ENCODE measurements at places on chromosomes 6 and 20. TPM values are rescaled to one million over a fixed set of nuclear protein-coding genes. Genes with fewer than 3 reads are reported as not detected.

- H3K27me3 ChIP-seq = no peaks in the 10 kb centered on the region
- H3K4me1 ChIP-seq = peaks cover 81% of the 10 kb centered on the region
- peak overlapping the region; percentile 42 for H3K27ac ChIP-seq
- peaks cover 31% of the 10 kb centered on the region for H3K36me3 ChIP-seq
- H3K4me3 ChIP-seq = no peak overlapping the region
- no peak for DNase-seq
These were observed 10.0 kb downstream of the SNX5 start for GRCh38 chr20:17958373-17959256.

DNA sequence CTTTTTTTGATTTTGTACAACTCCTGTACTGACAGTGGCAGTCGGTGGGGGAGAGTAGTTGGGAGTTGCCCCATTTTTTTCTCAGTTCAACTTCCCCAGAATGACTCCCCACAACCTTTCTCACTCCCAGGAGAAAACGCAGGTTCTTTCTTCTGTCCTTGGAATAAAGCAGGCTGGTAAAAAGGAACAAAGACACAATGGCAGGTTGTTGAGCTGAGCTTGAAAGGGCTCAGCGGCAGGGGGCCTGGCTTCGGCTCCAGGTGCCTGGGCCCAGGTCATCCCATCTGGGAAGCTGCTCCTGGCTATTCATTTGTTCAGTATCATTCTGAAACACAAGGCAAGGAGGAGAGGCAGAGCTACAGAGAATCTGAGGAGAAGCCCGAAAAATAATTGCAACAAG is 46.2 kb downstream of the PROKR2 start:
- no peaks in the 10 kb centered on the region for H3K27me3 ChIP-seq
- DNase-seq = no peak
- no peaks in the 10 kb centered on the region for H3K4me1 ChIP-seq

- peaks cover 31% of the 10 kb centered on the region for H3K4me1 ChIP-seq
- DNase-seq = no peak
- no peaks in the 10 kb centered on the region for H3K27me3 ChIP-seq
- H3K36me3 ChIP-seq = no peaks in the 10 kb centered on the region
- no peak overlapping the region for H3K27ac ChIP-seq
These were observed 18.9 kb downstream of the MAN1A1 start for GRCh38 chr6:119330520-119331113.

DNA sequence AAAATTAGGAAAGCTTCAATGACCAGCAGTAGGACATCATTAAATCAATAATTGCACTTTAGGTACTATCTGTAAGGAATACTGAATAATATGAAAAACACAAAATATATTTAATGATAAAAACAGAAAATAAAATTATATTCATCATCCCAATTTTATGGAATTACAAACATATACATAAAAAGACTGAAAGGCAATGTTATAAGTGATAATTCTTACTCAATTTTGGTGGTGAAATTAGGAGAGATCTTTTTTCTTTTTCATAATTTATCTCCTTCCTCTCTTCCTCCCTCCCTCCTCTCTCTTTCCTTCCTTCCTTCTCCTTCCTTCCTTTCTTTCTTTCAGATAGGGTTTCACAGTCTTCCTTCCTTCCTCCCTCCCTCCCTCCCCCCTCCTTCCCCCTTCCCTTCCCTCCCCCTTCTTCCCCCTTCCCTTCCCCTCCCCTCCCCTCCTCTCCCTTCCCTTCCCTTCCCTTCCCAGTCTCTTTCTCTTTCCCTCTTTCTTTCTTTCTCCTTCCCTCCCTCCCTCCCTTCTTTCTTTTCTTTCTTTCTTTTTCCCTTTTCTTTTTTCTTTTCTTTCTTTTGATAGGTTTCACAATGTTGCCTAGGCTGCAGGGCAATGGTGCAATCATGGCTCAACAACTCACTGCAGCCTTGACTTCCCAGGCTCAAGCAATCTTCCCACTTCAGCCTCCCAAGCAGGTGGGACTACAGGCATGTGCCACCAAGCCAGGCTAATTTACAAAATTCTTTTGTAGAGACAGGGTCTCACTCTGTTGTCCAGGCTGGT is 36.8 kb downstream of the RSPH3 start:
- no peak overlapping the region for H3K4me3 ChIP-seq
- no peaks in the 10 kb centered on the region for H3K36me3 ChIP-seq
- no peaks in the 10 kb centered on the region for H3K4me1 ChIP-seq
- no peak overlapping the region for H3K27ac ChIP-seq
- H3K27me3 ChIP-seq = no peaks in the 10 kb centered on the region

- no peaks in the 10 kb centered on the region for H3K36me3 ChIP-seq
- H3K4me1 ChIP-seq = no peaks in the 10 kb centered on the region
- H3K4me3 ChIP-seq = no peak overlapping the region
- no peak overlapping the region for H3K27ac ChIP-seq
- H3K27me3 ChIP-seq = no peaks in the 10 kb centered on the region
These were observed 160.5 kb downstream of the RNASET2 start for GRCh38 chr6:166795879-166796278.

DNA sequence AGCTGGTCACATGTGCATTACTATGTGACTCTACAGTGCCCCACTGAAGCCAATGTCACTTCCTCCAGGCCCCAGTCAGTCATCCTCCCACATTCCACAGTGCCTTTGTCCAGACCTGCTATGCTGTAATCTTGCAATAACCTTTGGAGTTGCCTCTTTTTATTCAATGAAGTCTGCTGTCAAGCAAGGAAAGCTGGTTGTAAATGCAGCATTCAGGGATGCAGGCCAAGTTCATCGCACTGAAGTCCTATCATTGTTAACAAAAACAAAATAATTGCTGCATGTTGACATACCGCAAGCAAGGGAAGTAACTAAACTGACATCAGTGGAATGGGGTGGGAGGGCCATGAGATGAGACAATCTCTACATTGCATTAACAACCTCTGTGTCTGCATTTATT is 131.2 kb upstream of the CDYL start:
- no peaks in the 10 kb centered on the region for H3K36me3 ChIP-seq
- H3K27ac ChIP-seq = no peak overlapping the region
- H3K4me3 ChIP-seq = no peak overlapping the region
- H3K27me3 ChIP-seq = no peaks in the 10 kb centered on the region

- no peak for DNase-seq
- H3K4me3 ChIP-seq = no peak overlapping the region
- peaks cover 12% of the 10 kb centered on the region for H3K27me3 ChIP-seq
These were observed 44.1 kb downstream of the PREX1 start for GRCh38 chr20:48783533-48784272.

DNA sequence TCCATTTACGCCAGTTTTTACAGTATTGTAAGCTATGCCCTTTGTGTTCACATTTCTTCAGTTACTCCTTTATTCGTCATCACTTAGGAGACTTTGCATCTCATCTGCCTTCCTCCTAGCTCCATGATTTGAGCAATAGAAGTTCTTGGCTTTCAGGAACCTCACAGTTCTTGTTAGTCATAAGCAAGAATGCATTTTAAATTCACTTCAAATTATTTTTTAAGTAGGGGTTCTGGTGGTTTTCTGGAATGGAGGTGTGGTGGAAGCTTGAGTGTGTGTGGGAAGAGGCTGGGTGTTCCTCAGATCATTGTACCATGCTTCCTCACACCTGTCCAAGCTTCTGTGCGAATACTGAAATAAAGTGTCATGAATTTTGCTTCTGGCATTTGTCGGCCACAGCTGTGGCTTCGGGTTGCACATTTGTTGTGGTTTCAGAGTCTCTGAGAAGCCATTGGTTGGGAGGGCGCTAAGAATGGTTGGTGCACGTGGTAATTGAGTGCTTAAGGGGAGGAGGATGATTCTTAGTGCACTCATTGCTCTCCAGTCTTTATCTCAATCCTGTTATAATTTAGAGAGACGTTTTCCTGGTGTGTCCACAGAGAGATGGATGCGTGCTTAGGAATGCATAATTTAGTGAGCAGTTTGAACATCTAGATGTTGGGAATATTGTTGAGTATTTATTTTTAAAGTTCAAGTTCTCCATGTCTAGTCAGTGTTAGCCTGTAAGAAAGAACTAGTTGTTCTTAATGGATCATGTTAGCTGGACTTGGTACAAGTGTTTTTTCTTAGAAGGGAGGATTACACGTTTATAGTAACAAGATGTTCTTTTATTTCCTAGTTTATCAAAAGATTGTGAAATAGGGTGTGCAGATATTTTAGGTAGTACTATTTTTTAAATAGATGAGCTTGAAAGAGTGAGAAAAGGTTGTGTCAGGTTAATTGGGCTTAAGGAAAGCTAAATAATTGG is 31.9 kb downstream of the FOXO3 start:
- H3K36me3 ChIP-seq = no peaks in the 10 kb centered on the region
- H3K4me3 ChIP-seq = no peak overlapping the region
- peaks cover 100% of the 10 kb centered on the region for H3K4me1 ChIP-seq
- H3K27ac ChIP-seq = peak overlapping the region; percentile 92
- no peaks in the 10 kb centered on the region for H3K27me3 ChIP-seq

GRCh38 chr20:745683-746301 is 22.5 kb downstream of the SLC52A3 start:
- H3K4me1 ChIP-seq = no peaks in the 10 kb centered on the region
- no peak overlapping the region for H3K27ac ChIP-seq
- no peaks in the 10 kb centered on the region for H3K36me3 ChIP-seq
- H3K4me3 ChIP-seq = no peak overlapping the region
- no peaks in the 10 kb centered on the region for H3K27me3 ChIP-seq

DNA sequence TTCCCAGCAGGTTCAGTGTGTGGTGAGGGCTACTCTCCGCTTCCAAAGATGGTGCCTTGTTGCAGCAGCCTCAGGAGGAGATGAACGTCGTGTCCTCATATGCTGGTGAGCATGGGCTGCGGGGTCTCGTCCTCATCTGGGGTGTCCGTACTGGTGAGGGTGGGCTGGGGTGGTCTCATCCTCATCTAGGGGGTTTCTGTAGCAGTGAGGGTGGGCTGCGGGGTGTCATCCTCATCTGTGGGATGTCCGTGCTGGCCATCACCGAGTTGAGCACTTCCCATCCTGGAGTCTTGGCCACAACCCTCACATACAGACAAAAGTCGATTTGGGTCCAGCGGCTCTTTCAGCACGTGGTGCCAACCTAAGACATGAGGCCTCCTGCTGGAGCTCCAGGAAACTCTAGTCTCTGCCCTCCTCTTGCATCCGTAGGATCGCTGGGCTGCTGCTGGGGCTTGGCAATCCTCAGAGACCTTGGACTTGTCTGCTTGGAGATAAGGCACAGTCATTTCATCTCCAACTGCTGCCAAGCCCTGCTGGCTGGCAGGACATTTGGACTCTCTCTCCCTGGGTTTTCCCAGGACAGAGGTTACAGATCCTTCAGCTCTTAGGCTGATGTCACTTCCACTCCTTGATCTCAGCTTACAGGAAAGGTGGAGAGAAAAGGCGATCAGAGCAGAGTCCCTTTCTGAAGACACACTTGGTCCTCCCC is 160.4 kb downstream of the PACRG start:
- no peaks in the 10 kb centered on the region for H3K36me3 ChIP-seq
- no peaks in the 10 kb centered on the region for H3K4me1 ChIP-seq
- no peak overlapping the region for H3K4me3 ChIP-seq
- DNase-seq = no peak
- H3K27ac ChIP-seq = no peak overlapping the region

DNA sequence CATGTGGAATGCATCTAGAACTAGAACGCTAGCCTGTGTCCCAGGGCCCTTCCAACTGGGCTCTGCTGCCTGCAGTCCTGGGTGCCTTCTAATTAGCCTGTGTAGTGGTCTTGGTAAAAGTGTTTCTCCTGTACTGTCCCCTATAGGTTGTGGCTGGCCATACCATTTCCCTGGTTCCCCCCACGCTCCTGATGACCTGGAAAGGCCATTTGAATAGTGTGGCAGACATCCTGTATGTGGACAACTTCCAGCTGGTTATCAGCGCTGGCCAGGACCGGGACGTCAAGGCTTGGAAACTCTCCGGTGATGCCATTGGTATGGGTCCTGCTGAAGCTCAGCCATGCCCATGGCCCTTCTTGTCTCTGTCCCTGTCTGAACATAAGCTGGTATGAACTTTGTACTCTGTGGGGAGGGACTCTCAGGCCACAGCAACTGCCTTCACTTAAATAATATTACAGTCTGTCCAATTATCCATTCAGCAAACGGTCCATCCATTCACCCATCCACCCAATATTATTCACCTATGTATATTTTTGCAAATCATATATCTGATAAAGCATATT is 60.7 kb downstream of the SUN5 start:
- no peak for DNase-seq
- no peak overlapping the region for H3K4me3 ChIP-seq
- H3K4me1 ChIP-seq = no peaks in the 10 kb centered on the region

- DNase-seq = no peak
- no peak overlapping the region for H3K4me3 ChIP-seq
- peaks cover 26% of the 10 kb centered on the region for H3K27me3 ChIP-seq
- H3K36me3 ChIP-seq = no peaks in the 10 kb centered on the region
These were observed 78.1 kb downstream of the GRM4 start for GRCh38 chr6:34067814-34068213.

DNA sequence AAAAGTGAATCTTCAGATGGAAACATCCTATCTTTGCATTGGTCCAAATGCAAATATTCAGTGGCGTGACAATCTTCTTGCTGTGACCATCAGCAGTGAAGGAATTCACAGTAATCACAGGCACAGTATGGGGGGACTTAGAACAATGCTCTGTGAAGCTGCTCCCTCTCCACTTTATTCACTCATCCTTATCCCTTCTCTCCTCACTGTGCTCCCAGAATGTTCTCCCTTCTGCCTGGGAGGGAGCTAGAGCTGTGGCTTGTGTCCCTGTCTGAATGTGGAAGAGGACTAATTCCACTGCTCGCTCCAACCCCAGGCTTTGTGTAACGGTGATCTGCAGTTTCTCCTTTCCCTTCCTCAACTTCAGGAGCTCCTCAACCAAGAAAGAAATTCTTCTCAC is 243.7 kb downstream of the ALDH8A1 start:
- no peak overlapping the region for H3K27ac ChIP-seq
- H3K36me3 ChIP-seq = no peaks in the 10 kb centered on the region
- H3K4me1 ChIP-seq = peaks cover 10% of the 10 kb centered on the region
- no peak overlapping the region for H3K4me3 ChIP-seq
- no peaks in the 10 kb centered on the region for H3K27me3 ChIP-seq

GRCh38 chr20:667351-668034 is 8.1 kb downstream of the SCRT2 start:
- peaks cover 84% of the 10 kb centered on the region for H3K27me3 ChIP-seq
- no peaks in the 10 kb centered on the region for H3K36me3 ChIP-seq
- peak; percentile 81 for DNase-seq
- no peak overlapping the region for H3K4me3 ChIP-seq
- H3K27ac ChIP-seq = no peak overlapping the region
- H3K4me1 ChIP-seq = no peaks in the 10 kb centered on the region

DNA sequence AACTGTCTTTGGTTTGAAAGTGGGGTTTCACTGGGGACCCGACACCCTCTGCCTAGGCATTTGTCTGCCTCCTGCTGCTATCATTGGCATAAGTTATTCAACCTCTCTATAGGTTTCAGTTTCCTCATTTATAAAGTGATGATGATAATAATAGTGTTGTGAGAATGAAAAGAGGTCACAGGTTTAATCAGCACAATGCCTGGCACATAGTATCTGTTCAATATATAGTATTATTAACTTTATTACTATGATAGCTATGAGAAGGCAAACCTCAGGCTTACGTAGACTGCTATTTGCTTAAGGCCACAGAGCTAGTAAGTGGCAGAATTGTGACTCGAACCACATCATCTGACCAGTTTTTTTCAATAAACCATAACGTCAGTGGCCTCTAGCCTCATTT is 256.8 kb downstream of the CDKAL1 start:
- no peak overlapping the region for H3K4me3 ChIP-seq
- H3K36me3 ChIP-seq = no peaks in the 10 kb centered on the region
- no peak overlapping the region for H3K27ac ChIP-seq
- H3K4me1 ChIP-seq = no peaks in the 10 kb centered on the region
- H3K27me3 ChIP-seq = no peaks in the 10 kb centered on the region

The ZSCAN31 gene
- 15.7 TPM for total RNA-seq

The JPH2 gene
- total RNA-seq = 4.6 TPM

The ACSS1 gene
- total RNA-seq = 41.8 TPM

The HLA-DQA2 gene
- total RNA-seq = 68.0 TPM

Measured in lower lobe of right lung (tissue), 2 donors.